ENCODE measurements at places on chromosomes 5 and 9. TPM values are rescaled to one million over a fixed set of nuclear protein-coding genes. Genes with fewer than 3 reads are reported as not detected.

DNA sequence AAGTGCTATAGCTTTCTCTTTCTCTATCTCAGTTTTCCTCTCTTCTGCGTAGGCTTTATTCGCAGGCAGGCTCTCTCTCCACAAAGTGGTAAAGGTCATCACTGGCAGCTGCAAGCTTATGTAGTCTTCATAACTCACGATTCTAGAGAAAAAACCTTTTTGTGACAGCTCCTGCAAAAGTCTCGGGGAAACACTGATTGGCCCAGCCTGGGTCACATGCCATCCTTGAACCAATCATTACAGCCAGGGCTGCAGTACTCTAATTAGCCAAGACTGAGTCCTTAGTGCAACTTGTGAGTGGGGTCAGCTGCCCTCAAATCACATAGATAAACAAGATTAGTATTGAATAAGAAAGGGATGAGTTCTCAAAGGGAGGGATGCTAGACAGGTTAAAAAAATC, 18.3 kb upstream of the FRMPD1 start:
- no peak for DNase-seq

DNA sequence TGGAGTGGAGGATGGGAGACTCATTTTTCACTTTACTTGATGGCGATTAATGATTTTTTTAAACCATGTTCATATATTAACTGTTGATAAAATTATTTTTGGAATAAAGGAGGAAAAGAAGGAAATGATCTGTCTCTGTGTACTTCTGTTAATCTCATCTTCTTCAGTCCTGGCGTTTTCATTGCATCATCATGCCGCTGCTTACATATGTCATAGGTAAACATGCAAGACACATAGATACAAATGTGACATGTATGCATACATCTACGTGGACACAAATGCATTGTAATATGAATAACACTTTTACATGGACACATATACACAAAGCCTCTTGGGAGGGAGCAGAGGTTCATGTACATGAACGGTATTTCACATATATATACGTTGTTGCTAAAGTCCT, 10.0 kb downstream of the TMEM174 start:
- no peak for DNase-seq

Gene SLC6A3
- not detected for total RNA-seq

Gene FBP2
- total RNA-seq, result not detected
